ENCODE measurements at places on chromosomes 5 and 9.
A peak's percentile ranks its signal among the peaks of the same experiment; 100 is the strongest.

DNA sequence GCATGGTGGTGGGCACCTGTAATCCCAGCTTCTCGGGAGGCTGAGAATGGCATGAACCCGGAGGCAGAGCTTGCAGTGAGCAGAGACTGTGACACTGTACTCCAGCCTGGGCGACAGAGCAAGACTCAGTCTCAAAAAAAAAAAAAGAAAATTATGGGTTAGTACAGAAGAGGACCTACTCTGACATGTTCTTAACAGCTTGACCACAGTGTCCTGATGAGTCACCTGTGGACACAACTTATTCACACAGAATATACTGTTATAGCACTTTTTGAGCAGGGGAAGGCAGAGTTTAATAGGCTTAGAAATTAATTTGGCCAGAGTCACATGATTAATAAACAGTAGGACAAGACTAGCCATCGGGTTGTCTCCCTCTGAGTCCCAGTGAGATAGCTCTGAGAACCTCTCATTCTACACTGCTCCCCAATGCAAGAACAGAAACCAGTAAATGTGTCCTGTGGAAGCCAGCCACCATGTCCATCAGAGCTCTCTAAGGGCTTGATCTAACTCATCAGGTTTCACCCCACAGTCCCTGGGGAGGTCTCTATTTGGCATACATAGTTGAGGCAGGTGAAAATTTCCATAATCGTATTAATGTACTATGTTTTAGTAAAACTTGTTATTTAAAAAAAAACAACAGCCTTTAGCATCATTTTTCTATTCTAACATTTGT is 1077.9 kb upstream of the C9orf72 start:
- H3K36me3 ChIP-seq, result no peaks in the 10 kb centered on the region
- no peaks in the 10 kb centered on the region for H3K4me1 ChIP-seq
- no peaks in the 10 kb centered on the region for H3K27me3 ChIP-seq
- DNase-seq, result no peak
- no peak overlapping the region for H3K4me3 ChIP-seq

DNA sequence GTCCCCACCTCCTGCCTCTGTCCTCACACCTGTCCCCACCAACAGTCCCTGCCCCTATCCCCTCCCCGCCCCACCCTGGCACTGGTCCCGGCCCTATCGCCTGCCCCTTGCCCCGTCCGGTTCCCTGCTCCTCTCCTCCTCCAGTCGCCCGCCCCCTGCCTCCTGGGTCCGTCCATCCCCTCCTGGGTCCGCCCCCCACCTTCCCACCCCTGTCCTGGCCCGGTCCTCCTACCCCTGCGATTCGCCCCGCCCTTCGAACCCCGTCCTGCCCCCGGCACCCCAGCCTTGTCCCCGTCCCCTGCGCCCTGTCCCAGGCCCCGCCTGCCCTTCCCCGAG is 372 bp downstream of the EDF1 start:
- no peaks in the 10 kb centered on the region for H3K27me3 ChIP-seq
- peak; percentile 88 for DNase-seq
- H3K4me1 ChIP-seq, result peaks cover 5% of the 10 kb centered on the region
- peak overlapping the region; percentile 77 for H3K27ac ChIP-seq
- peak overlapping the region; percentile 95 for H3K4me3 ChIP-seq

- H3K4me1 ChIP-seq, result no peaks in the 10 kb centered on the region
- H3K36me3 ChIP-seq, result no peaks in the 10 kb centered on the region
- H3K27me3 ChIP-seq, result peaks cover 2% of the 10 kb centered on the region
These were observed 56.7 kb downstream of the RALGPS1 start for GRCh38 chr9:126971261-126971660.

DNA sequence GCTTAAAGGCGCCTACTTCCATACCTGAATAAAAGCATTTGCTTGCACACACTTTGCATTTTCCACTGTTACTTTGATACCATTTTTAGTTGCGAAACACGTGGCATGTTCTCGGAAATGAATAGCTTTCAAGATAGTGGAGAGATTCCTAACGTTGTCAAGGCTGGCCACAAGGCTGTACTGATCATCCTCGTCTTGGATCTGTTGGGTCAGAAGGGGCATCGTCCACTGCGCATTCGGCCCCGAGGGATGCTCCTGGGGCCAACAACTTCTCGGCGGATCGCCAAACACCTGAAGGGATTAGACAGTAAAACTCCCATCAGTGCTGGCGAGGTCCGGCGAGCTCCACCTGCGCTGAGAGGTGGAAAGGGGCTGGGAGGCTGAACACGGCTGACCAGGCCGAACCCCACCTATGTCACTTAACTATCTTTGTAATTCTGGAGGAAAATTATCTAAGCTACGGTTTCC is 599 bp downstream of the RAD1 start:
- peaks cover 82% of the 10 kb centered on the region for H3K36me3 ChIP-seq
- peaks cover 8% of the 10 kb centered on the region for H3K4me1 ChIP-seq
- H3K27ac ChIP-seq, result peak overlapping the region; percentile 95
- no peaks in the 10 kb centered on the region for H3K27me3 ChIP-seq

GRCh38 chr9:4494332-4494731 is 4.1 kb downstream of the SLC1A1 start:
- no peaks in the 10 kb centered on the region for H3K4me1 ChIP-seq
- H3K27ac ChIP-seq, result no peak overlapping the region
- H3K27me3 ChIP-seq, result no peaks in the 10 kb centered on the region
- H3K36me3 ChIP-seq, result no peaks in the 10 kb centered on the region

DNA sequence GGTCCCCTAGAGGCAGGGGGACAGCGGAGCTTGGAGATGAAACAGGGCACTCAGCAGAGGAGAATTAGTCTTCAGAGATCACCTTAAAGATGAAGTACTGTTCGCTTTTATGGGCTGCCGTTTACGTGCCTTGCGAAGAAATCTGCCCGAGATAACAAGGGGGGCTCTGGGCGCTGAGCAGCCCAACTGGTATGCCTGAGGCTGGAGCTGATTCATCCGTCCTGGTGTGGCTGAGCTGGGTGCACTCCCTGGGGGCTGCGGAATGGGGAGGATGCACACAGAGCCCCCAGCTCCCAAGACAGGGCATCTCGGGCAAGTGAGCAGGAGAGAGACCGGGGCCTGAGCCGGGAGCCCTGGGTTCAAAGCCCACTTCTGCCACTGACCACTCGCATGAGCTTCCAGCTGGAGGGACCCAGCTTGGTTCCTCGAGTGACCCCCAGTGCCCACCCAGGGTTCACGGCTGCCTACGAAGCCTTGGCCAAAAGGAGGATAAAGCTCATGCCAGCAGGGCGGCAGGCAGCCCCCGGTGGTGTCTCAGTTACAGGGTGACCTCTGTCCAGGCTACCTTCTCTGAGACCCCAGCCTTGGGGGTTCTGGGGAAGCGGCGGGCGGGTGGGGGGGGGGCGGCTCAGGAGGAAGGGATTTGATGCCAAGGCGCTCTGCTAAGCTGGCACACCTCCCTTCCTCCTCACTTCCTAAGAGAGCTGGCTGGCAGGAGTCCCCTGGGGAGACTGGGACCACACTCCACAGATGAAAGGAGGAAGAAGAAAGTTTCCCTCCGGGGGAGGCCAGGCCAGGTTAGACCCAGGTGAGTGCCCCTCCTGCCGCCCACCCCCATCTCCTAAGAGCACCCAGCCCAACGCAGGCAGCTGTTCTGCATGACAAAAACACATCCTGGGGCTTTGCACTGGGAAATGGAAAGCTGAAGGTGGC is 5.7 kb downstream of the FIBCD1 start:
- H3K4me1 ChIP-seq, result no peaks in the 10 kb centered on the region
- peak; percentile 68 for DNase-seq
- peaks cover 98% of the 10 kb centered on the region for H3K27me3 ChIP-seq
- H3K4me3 ChIP-seq, result no peak overlapping the region
- H3K27ac ChIP-seq, result no peak overlapping the region

GRCh38 chr5:157222506-157223230 is 42.0 kb downstream of the ITK start:
- no peaks in the 10 kb centered on the region for H3K36me3 ChIP-seq
- H3K4me1 ChIP-seq, result no peaks in the 10 kb centered on the region
- no peak overlapping the region for H3K4me3 ChIP-seq
- no peaks in the 10 kb centered on the region for H3K27me3 ChIP-seq
- no peak overlapping the region for H3K27ac ChIP-seq
- DNase-seq, result no peak

DNA sequence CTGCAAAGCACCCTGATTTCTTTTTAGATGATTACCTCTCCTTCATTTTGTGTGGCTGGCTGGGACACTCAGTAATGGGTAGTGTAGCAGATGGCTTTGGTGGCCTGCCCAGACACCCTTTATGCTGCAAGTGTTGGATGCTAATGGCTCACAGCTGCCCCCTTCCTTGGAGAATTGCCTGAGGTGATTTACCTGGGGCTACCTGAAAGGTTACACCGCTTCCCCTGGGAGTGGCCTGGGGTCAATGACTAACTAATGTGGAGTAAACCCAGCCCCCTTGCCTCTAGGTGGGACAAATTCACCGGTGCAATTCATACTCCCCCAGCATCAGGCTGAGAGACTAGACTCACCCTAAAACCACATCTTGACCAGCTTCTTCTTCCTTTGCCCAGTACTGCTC is 23.5 kb upstream of the HAND1 start:
- no peaks in the 10 kb centered on the region for H3K4me1 ChIP-seq
- H3K27ac ChIP-seq, result no peak overlapping the region
- no peak for DNase-seq
- no peaks in the 10 kb centered on the region for H3K36me3 ChIP-seq
- no peak overlapping the region for H3K4me3 ChIP-seq
- peaks cover 48% of the 10 kb centered on the region for H3K27me3 ChIP-seq

- no peaks in the 10 kb centered on the region for H3K36me3 ChIP-seq
- H3K4me3 ChIP-seq, result no peak overlapping the region
- no peaks in the 10 kb centered on the region for H3K27me3 ChIP-seq
- no peaks in the 10 kb centered on the region for H3K4me1 ChIP-seq
These were observed 78.3 kb upstream of the HCN1 start for GRCh38 chr5:45774528-45774927.

- no peak for DNase-seq
- no peaks in the 10 kb centered on the region for H3K36me3 ChIP-seq
- H3K4me1 ChIP-seq, result peaks cover 13% of the 10 kb centered on the region
- H3K27ac ChIP-seq, result no peak overlapping the region
These were observed 27.3 kb downstream of the MAPKAP1 start for GRCh38 chr9:125679597-125680189.

GRCh38 chr9:110115826-110116542 is 92.0 kb downstream of the C9orf152 start:
- no peaks in the 10 kb centered on the region for H3K36me3 ChIP-seq
- H3K4me1 ChIP-seq, result no peaks in the 10 kb centered on the region
- no peak overlapping the region for H3K27ac ChIP-seq
- no peak overlapping the region for H3K4me3 ChIP-seq
- DNase-seq, result no peak

- H3K27me3 ChIP-seq, result peaks cover 5% of the 10 kb centered on the region
- no peaks in the 10 kb centered on the region for H3K36me3 ChIP-seq
- peaks cover 4% of the 10 kb centered on the region for H3K4me1 ChIP-seq
- no peak overlapping the region for H3K4me3 ChIP-seq
- DNase-seq, result no peak
- H3K27ac ChIP-seq, result no peak overlapping the region
These were observed 35.2 kb upstream of the CDC42SE2 start for GRCh38 chr5:131228646-131229045.

DNA sequence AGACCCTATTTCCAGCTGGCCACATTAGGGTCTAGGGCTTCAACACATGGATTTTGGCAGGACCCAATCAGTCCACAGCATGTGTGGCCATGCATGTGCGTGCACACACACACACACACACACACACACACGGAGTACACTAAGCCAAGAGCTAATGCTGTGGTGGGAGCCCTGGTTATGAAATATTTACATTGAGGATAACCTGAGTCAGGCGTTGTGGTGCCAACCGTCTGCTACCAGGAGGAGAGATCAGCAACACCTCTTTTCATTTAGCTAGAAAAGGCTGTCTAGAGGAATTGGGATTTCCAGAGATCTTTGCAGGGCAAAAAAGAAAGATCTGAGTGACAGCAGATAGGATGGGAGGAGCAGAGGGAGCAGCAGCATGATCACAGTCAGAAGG is 141.5 kb downstream of the TRPM3 start:
- H3K36me3 ChIP-seq, result no peaks in the 10 kb centered on the region
- no peaks in the 10 kb centered on the region for H3K27me3 ChIP-seq
- H3K4me1 ChIP-seq, result no peaks in the 10 kb centered on the region
- H3K27ac ChIP-seq, result no peak overlapping the region

GRCh38 chr5:126869005-126869451 is 92.1 kb downstream of the LMNB1 start:
- peaks cover 23% of the 10 kb centered on the region for H3K36me3 ChIP-seq
- no peak for DNase-seq
- no peaks in the 10 kb centered on the region for H3K27me3 ChIP-seq
- H3K4me1 ChIP-seq, result no peaks in the 10 kb centered on the region
- H3K4me3 ChIP-seq, result no peak overlapping the region

GRCh38 chr9:111102793-111103464 is 64.7 kb upstream of the LPAR1 start:
- H3K27me3 ChIP-seq, result no peaks in the 10 kb centered on the region
- H3K36me3 ChIP-seq, result no peaks in the 10 kb centered on the region
- no peak overlapping the region for H3K27ac ChIP-seq
- no peak overlapping the region for H3K4me3 ChIP-seq

- H3K27me3 ChIP-seq, result no peaks in the 10 kb centered on the region
- no peak overlapping the region for H3K27ac ChIP-seq
- H3K4me1 ChIP-seq, result no peaks in the 10 kb centered on the region
- DNase-seq, result peak; percentile 37
These were observed 24.4 kb upstream of the TAL2 start for GRCh38 chr9:105637787-105638395.

DNA sequence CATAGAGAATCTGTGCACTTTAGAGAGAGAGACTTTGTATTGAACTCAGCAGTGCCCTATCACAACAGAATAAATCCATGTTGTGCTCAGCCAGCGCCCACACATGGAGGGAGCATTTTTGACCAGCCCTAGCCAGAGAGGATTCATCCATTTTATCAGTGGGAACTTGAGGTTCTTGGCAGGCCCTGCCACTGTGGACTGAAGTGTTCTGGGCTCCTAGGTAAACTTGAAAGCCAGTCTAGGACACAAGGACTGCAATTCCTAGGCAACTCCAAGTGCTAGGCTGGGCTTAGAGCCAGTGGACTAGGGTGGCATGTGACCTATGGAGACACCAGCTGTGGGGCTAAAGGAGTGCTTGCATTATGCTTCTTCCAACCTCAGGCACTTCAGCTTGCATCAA is 523.5 kb downstream of the CDH12 start:
- H3K4me1 ChIP-seq, result no peaks in the 10 kb centered on the region
- no peak overlapping the region for H3K27ac ChIP-seq
- no peaks in the 10 kb centered on the region for H3K27me3 ChIP-seq
- H3K36me3 ChIP-seq, result no peaks in the 10 kb centered on the region
- no peak overlapping the region for H3K4me3 ChIP-seq

DNA sequence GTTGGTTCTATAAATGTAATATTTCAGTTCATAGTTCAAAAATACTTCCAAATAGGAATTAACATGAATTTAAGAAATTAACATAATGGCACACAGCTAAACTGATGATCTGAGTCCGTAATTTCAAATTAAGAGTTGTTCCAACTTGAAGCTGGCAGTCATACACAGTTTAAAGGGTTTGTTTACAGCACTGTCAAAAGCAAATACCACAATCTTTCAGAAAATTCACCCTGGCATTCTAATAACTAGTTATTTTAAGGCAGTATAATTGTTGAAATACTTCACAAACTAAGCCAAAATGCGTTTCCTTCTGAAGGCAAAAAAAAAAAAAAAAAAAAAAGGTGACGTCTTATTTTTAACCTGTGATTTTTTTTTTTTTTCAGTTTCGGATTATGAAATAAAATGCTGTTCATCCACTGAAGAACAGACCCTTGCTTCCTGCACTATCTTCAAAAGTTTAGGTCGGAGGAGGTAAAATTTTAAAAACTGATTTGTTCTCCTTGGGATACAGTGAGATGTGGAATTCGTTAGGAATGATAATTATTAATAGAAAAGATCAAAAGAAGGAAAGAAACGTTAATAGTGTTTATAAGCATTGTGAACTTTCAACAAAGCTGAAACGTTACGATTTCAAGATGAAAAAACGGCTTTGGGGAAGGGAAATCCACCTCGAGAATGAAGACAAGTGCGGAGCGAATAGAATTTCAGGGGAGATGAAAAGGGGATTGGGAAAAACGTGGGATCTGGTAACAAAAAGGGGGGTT is 850 bp downstream of the IL6ST start:
- DNase-seq, result no peak
- H3K27ac ChIP-seq, result peak overlapping the region; percentile 86
- no peaks in the 10 kb centered on the region for H3K36me3 ChIP-seq
- no peaks in the 10 kb centered on the region for H3K27me3 ChIP-seq
- H3K4me3 ChIP-seq, result peak overlapping the region; percentile 90

Measured in K562 (cell line).